Activated CD4-positive, CD25-positive, alpha-beta regulatory T cell treated with anti-CD3 and anti-CD28 coated beads, Interleukin-2, amount 50 U/mL, for 72 hours (primary cell): ENCODE measurements at places on chromosomes 2 and 18.

- DNase-seq: no peak
Observed at GRCh38 chr2:152095146-152095545, 3.7 kb downstream of the CACNB4 start.

- no peak for DNase-seq
Observed at GRCh38 chr18:45845410-45845809, 19.9 kb downstream of the SIGLEC15 start.

GRCh38 chr2:129464036-129464435, 515.4 kb upstream of the RAB6C start:
- DNase-seq: no peak

DNA sequence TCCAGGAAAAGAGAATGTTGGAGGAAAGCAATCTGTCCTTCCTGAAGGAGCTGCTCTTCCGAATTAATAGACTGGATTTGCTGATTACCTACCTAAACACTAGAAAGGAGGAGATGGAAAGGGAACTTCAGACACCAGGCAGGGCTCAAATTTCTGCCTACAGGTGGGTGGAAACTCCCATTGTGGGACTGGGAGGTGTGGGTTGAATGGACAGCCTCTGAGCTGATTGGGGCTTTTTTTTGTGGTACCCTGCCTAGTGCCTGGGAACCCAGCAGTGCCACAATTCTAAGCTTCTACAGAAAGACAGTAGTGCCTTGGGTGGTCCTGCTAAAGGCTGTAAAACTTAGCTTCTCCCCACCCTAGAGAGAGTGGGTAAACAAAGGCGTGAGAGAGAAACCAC, 6.3 kb downstream of the CASP8 start:
- DNase-seq: no peak

GRCh38 chr2:27379836-27380625, 503 bp downstream of the ZNF513 start:
- DNase-seq: peak; percentile 73

DNA sequence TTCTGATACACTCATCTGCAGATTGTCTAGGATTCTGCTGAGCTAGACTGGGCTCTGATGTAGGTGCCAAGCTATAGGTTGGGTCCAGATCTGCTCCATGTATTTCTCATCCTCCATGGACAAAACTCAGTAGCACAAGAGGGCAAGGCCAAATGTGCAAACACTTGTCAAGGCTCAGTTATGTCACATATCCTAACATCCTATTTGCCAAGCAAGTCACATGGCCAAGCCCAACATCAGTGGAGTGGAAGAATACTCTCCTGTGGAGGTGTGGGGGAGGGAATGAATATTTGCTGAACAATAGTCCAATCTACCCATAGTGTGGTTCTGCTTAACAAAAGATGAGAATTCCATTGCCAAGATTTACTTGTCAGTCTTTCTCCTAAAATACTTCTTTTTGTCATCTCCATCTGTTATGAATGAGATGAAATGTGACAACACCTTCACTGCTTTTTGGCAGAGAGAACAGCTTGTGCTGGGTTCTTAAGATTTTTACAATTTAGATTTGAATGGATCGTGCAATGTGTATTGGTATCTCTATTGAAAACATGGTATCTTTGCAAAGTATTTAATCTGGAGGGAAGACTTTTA, 89.9 kb downstream of the OXER1 start:
- DNase-seq: no peak

DNA sequence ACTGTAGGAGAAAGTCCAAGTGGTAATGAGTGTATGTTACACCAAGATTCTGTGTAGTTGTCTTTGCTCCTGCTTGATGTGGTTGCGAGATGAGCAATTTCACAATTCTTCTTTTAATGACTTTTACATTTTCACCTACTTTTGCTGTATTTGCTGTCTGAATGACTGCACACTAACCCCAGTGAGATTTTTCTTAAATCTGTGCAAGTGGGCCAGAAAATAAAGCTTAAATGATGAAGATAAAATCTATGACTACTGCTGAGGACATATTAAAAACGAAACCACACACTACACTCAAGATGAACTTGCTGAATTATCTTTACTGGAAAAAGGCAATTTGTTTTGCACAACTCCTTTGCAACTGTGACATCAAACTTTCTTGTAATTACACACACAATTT, 4.1 kb downstream of the LDAH start:
- no peak for DNase-seq

DNA sequence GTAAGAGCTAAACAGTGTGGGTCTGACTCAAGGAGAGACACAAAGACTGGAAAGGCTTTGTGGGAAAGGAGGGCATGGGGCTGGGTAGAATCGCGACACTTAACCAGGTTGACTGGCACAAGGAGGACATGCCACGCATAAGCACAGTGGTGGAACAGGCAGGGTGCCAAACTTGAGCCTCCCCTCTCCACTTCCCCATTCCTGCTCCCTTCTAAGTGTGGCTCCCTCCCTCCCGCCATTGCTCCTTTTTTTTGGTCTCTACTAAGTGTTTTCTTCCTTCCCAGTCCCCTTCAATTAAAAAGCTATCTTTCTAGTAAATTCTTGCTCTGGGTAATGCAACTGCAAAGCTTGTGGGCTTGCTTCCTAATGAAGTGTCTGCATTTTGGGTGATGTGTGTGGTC, 40.3 kb upstream of the ZFP36L2 start:
- no peak for DNase-seq

- DNase-seq: no peak
Observed at GRCh38 chr18:39208729-39209128, 1643.1 kb upstream of the CELF4 start.

DNA sequence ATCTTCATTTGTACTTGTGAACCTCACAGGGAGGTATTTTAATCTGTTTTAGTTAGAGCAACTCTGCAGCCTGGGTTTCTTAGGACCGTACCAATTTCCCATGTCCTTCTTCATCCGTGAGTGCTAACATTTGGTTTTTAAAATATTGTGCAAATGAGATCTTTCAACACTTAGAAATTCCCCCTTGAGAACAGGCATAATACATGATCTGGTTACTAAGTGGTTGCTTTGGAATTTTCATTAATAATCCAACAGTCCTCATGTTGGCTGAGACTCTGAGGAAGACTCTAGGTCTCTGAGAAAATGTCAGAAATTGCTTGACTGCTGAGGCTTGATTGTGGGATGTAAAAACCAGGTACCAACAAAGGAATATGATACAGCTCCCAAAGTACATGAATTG, 125.6 kb upstream of the CDCA7 start:
- no peak for DNase-seq

DNA sequence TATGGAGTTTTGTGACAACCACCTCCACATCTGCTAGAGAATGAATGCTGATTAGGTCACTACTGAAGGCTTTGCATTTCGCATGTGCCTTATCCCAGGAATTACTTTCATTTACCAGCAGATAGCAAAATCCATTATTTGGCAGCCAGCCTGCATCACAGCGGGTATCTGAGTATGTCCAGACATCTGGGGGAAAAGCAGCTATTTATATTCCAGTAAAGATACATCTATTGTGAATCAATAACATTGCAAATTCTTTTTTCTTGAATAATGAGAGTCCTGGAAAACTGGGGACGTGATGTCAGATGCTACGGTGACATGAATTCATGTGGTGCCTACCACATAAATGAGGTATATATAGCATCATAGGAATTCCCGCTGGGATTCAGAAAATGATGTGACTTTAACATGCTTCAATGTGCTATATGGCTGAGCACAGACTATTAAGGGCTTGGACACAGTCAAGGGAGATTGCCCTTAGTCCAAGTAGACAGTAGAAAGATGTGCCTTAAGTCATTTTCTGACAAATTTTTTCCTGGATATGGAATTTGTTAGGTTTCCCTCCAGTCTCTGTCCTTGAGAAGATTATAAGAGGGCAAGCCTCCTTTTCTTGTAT, 84.2 kb upstream of the CD302 start:
- DNase-seq: no peak

DNA sequence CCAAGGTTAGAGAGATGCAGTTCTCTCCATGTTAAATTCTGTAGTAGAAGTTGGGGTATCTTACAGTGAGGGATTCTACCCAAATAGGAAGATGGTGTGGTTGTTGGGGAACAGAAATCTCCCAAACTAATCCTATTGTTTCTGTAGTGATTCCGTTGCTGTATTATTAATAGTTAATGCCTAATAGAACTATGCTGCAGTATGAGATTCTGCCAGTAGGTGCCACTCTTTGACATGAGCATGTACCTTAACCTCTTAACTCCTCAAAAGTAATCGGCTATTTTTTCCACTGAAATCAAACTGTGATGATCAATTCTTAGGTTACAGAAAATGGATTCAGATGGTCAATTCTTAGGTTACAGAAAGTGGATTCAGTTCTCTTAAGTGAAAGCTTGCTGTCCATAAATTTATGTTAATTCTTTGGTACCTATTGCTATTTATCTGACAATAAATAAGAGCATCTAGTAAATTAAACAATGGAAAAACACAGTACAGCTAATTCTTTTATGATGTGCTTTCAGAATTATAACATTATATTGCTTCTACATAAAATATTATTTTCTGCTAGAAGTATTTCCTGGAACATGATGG, 97.9 kb upstream of the DLX2 start:
- DNase-seq: no peak

- no peak for DNase-seq
Observed at GRCh38 chr18:35076135-35076924, 35.1 kb downstream of the MAPRE2 start.

GRCh38 chr2:174158003-174158402, 90.3 kb downstream of the OLA1 start:
- DNase-seq: no peak

GRCh38 chr2:126936219-126936723, 37.6 kb downstream of the TEX51 start:
- no peak for DNase-seq

GRCh38 chr18:45482286-45482685, 133.0 kb upstream of the SLC14A2 start:
- DNase-seq: no peak

DNA sequence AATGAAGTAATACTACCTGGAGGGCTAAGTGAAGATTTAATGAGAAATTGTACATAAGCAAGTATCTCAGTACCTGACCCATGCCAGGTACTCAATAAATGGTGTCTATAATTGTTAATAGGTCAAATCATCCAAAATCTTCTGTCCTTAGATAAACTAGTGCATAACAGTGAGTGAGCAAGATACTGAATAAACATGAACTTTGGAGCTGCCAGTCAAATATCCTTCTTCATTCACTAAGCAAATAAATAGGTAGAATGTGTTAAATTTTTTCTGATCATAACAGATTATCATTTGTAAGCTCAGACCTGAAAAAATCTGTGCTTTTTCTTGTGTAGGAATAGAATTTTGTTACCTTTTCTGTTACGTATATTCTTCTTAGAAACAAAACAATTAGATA, 39.6 kb downstream of the RAB3GAP1 start:
- DNase-seq: no peak

DNA sequence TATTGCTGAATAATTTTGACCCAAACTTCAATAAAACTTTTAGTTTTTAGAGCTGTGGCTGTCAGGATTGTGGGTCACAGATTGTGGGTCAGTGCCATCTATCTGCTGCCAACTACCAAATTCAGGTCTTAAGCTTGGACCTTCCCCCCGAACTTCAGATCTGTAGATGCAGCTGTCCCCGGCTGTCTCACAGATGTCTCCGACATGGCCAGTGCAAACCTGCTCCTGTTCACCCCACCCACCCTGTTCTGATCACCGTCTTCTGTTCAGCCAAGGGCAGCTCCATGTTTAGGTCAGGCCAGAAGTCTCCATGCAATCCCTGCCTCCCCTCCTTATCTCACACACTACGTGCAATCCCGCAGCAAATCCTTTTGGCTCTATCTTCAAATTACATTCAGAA, 175.0 kb downstream of the PRKCE start:
- no peak for DNase-seq

- DNase-seq: no peak
Observed at GRCh38 chr2:68414876-68415275, 49.8 kb downstream of the PLEK start.

DNA sequence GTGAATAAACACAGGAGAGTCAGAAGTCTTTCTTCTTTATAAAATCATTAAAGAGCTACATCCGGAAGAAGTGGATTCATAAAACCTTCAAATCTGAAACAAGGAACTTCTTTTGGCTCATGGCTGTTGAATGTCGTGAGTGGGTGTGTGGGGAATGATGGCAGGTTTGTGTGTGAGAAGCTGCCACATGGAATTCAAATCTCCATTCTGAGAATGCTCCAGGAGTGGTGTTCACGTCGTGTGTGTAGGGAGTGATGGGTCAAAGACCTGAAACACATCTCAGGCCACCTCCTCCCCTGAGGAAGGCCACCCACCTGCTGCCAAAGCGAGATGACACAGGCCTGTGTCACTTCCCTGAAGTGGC, 28.9 kb downstream of the FAM228A start:
- DNase-seq: no peak

DNA sequence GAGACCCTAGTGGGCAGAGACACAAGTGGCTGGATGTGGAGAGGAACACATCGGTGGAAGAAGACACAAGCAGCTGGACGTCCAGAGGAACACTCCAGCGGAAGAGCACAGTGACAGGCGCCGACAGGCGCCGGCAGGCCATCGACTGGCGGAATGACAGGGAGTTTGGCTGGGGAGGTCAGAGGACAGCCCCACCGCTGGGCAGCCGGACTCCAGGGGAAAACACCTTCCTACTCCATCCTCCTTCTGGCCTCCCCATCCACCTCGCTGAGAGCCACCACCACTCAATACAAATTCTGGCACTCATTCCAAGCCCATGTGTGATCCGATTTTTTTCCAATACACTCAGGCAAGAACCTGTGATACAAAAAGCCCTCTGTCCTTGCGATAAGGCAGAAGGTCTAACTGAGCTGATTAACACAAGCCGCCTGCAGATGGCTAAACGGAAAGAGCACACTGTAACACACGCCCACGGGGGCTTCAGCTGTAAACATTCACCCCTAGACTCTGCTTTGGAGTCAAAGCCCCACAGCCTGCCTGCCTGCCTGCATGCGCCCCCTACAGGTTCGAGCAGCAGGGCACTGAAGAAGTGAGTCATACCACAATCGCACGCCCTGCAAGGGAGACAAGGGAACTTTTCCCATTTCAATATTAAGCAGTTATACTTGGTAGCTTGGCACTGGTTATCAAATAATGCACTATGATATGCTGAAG, 50.2 kb upstream of the LRP1B start:
- DNase-seq: no peak

GRCh38 chr2:238450440-238450861, 23.7 kb downstream of the ASB1 start:
- DNase-seq: no peak

DNA sequence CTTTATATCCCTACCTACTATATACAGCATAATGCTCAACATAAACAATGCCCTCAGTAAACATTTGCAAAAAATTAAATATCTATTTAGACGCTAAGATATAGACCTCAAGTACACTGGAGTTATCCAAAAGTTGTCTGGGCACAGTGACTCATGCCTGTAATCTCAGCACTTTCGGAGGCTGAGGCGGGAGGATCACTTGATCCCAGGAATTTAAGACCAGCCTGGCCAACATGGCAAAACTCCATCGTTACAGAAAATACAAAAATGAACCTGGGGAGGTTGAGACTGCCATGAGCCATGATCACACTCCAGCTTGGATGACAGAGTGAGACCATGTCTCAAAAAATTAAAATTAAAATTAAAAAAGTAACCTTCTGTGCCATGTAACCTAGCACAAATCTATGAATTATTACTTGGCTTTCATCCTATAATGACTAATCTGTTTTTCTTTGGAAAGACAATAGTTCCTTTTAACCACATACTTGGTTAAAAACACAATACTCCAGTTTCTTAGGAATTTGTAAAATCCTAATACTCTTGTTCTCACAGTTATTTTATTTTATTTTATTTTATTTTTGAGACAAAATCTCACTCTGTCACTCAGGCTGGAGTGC, 6.7 kb upstream of the TNFAIP6 start:
- no peak for DNase-seq

- DNase-seq: no peak
Observed at GRCh38 chr2:170717991-170718589, 3.0 kb downstream of the SP5 start.

- no peak for DNase-seq
Observed at GRCh38 chr2:177778472-177778871, 294.1 kb downstream of the PDE11A start.
